AG20443 (cell line): ENCODE measurements at places on chromosomes 1 and 21.

DNA sequence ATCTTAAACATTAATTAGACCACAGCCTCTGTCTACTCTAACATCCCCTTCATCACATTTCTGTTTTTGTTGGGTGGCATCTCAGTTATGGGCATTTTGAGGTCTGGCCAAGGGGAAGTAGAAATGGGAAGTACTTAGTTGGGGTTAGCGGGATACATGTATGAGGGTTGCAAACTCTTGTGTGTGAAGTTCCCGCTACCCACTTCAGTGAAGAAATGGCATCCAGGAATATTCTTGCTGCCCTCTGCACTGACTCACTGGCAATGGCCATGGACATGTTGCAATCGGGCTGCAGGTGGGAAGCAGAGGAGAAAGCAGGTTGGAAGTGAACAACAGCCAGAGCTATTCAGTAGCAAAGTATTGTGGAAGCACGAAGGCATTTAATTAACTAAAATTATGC, 7.4 kb downstream of the CD48 start:
- no peak for DNase-seq

DNA sequence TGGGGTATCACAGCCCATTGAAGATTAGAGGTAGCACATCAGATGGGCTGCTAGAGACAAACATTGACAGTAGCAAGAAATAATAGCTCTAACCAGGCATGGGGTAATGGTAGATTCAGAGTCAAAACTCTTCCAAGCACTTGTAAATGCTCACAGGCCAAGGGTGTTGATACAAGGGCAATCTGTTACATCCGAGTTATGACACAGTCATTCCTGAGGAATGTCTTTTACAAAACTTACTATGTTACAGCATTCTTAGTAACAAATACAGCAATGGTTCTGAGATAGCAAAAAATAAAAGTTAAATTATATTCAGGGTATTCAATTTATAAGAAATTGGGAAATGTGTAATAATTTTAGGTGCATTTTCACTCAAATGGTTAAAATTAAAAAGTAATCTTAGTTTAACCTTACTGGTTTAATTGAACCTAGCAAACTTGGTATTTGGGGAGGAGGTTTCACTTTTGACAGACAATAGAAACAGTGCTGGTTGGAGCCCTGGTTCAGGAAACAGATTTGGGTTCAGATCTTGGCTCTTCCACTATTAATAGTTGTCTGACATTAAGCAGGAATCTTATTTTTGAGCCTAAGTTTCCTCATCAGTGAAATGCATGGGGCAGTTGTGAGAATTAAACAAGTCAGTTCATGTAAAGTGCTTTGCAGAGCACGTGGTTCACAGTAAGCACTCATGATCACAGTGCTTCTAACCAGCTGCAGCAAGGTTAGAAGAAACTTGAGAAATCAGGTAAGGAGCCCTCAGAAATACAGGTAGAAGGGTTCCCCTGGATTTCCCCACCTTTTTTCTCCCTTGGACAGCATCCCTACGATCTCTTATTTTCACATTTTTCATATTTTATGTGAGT, 4.4 kb downstream of the ST3GAL3 start:
- peak; percentile 76 for DNase-seq

DNA sequence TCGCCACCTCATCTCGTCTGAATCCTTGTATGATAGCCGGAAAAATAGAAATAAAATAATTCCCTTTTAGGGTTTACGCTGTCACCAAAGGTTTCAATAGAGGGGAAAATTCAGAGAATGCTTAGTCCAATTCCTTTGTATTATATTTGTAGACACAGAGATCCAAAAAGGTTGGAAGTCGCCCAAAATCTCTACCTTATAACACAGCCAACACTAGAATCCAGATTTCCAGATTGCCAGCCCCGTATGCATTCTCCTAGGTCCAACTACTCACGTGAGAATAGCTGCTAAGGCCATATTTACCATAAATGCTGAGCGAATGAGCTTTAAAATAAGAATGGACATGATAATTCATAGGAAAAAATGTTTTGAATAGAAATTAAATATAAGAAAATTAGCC, 124.5 kb downstream of the KCNK1 start:
- DNase-seq = no peak

GRCh38 chr1:35619237-35620121, 21.8 kb downstream of the PSMB2 start:
- DNase-seq = no peak

DNA sequence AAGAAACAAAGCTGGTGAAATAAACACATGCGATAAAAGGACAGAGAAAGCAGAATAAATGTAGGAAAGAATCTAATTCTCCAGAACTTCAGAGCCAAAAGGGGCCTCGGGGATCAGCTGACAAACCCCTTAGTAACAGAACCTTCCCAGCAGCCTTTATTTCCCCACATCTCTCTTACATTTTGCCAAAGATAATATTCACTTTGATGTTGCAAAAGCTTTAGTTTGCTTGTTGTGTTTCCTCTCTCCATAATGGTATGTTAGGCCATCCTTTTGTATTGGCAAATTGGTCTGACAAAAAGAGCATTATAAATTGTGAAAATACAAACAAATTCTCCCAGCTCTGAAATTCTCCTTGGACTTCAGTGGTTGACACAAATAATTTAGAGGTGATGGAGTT, 54.9 kb downstream of the OPTC start:
- DNase-seq = no peak

DNA sequence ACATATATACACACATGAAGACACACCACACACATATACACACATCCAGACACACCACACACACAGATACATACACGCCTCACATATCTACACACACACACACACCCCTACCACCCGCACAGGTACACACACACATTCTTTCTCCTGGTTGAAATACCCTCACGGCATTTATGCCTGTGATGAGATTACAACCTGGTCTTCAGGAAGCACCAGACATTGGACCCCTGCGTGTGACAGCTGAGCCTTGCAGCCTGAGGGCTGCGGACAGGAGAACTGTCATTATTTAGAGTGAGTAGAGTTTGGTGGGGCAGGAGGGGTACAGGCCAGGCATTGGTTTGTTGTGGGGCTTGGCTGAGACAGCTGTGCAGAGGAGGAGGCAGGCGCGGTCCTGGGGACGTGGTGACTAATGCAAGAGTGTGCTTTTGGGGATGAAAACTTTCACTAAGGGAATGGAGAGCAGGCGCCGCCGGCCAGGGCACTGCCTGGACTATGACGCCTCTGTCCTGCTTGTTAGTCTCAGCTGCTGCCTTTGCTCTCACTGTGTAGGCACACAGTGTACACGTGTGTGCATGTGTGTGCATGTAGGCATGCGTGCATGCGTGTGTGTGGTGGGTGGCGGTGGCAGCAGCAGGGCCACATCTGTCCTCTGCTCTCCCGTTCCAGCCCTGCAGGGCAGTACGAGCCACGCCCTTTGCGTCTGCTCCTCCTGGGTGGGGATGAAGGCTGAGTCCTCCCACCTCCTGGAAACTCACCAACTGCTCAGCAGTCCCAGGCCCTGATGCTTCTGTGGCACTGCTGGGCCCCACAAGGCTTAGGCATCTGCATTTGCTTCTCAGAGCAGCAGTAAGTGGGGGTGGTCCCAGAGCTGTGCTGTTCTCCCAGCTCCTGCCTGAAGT, 57.6 kb downstream of the SPSB1 start:
- DNase-seq = peak; percentile 92

GRCh38 chr1:196997423-196997822, 20.1 kb downstream of the CFHR5 start:
- DNase-seq = peak; percentile 63
